Forelimb muscle (tissue), 1 donor: ENCODE measurements at places on chromosomes 7 and 10. TPM values are rescaled to one million over a fixed set of nuclear protein-coding genes. Genes with fewer than 3 reads are reported as not detected.

NPSR1 gene
- 0.38 TPM for polyA plus RNA-seq

OR2A1 gene
- polyA plus RNA-seq = 0.63 TPM

DRGX gene
- polyA plus RNA-seq = not detected

FAM25G gene
- not detected for polyA plus RNA-seq

TRIM73 gene
- 4.6 TPM for polyA plus RNA-seq

ZP3 gene
- 12.1 TPM for polyA plus RNA-seq

RADIL gene
- 2.9 TPM for polyA plus RNA-seq

TRPV5 gene
- 0.15 TPM for polyA plus RNA-seq

PRDX3 gene
- polyA plus RNA-seq = 142 TPM

PTF1A gene
- polyA plus RNA-seq = not detected

- no peak for DNase-seq
Observed at GRCh38 chr10:13970957-13971353, 359.8 kb downstream of the FRMD4A start.

- DNase-seq = no peak
Observed at GRCh38 chr10:44261710-44262455, 123.0 kb downstream of the CXCL12 start.

- DNase-seq = no peak
Observed at GRCh38 chr10:61452655-61453641, at the start of gene TMEM26. TSS of gene TMEM26 (minus strand) at chr10:61453381. CDS start at chr10:61453081, 300 bp downstream.

GRCh38 chr7:7799138-7799537, 80.7 kb upstream of the RPA3 start:
- DNase-seq = no peak

GRCh38 chr10:75430000-75430763, 1.2 kb upstream of the LRMDA start:
- no peak for DNase-seq

DNA sequence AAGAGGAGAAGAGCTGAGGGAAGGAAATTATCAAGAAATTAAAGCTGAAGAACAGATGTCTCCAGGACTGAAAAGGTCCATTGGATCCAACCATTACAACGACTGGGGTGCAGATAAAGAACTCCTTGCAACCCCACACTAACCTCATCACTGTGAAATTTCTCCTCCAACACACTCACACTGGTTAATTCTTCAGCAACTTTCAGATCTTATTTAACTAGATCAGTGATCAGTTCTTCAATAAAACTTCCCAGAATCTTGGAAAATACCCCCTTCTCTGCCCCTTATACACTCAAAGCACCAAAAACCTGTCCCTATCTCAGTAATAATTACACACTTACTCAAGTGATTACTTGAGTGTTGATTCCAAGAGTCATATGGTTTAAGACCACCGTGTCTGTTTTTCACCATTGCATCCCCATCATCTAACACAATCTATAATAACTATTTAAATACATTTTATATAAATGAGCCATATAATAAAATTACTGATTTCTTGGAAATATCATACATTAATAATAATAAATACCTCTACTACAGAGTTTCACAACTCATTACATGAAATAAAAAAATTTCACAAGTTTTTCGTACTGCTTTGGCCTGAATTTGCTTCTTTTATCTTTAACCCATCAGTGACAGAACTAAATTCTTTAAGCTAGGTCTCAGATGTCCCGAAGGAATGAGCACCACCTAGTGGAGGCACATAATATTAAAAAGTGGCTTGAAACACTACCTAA, 123.7 kb downstream of the MPP7 start:
- no peak for DNase-seq

- DNase-seq = peak; percentile 77
Observed at GRCh38 chr10:119199231-119199992, 8.0 kb upstream of the GRK5 start.

DNA sequence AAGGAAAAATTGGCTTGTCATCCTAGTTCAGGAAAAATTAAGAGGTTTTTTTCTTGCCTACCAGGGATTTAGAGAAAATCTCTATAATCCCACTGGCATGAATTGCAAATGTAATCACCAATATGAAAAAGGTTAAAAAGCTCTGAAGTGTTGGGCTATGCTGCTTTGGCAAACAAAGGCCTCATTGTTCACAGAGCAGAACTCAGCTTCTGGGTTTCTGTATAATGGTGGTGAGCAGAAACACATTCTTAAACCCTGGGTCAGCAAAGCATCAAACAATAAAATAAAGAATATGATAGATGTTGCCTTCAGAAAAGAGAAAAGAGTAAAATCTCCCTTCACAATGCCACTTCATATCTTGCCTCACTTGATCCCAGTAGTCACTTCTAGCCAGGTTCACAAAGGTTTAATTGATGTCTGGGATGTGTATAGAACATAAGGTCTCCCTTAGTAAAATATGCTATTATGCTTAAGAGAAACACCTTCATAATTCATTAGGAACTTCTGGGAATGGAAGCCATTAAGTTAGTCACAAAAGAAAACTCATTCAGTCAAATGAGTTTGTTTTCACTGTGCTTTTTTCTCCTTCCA, 1255.5 kb upstream of the PHF14 start:
- no peak for DNase-seq

DNA sequence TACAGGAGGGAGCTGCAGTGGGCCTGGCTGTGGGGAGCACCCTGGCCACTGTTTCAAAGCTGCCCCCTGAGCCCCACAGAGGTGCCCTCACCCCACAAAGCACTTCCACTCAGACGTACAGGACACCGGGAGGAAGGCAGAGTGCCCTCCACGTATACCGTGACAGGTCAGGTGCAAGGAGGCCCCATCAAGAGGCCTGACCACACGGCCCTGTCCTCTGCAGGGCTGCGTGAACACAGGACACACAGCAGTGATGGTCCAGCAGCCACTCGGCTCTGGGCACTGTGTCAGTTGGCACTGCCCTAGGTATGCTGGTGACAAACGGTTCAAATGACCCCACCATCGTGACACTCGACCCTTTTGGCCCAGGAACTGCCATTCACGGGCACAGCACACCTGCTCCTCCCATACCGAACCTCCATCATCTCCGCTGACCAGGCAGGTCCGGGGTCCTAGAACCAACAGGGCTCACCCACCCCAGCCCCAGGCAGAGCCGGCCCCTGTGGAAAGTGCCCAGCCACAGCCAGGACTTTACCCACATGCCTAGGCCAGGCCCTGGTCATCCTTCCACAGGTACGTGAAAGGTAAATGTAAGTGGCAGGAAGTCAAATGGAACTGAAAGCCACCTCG, 560.9 kb downstream of the PTPRN2 start:
- DNase-seq = no peak

- no peak for DNase-seq
Observed at GRCh38 chr7:130268463-130269317, 2.0 kb downstream of the CPA2 start.

- no peak for DNase-seq
Observed at GRCh38 chr10:26449726-26450125, 11.6 kb downstream of the APBB1IP start.

GRCh38 chr10:85100495-85100894, 772.1 kb downstream of the CCSER2 start:
- DNase-seq = no peak

DNA sequence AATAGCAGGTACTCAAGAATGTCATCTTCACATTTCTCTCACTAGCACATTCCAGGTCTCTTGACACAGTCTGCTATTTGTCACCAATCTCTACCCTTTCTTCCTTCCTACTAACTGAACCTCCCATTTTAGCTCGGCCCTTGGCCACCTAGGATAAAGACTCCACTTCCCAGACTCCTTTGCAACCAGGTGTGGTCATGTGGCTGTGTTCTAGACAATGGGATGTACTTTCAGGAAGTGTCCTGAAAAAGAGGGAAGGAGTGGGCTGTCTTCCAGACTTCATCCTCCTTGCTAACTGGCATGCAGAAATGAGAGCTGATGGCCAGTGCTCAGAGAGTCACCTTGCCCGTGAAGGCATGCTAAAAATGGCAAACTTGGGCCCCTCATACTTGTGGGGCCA, 139.2 kb downstream of the AMPH start:
- DNase-seq = no peak

DNA sequence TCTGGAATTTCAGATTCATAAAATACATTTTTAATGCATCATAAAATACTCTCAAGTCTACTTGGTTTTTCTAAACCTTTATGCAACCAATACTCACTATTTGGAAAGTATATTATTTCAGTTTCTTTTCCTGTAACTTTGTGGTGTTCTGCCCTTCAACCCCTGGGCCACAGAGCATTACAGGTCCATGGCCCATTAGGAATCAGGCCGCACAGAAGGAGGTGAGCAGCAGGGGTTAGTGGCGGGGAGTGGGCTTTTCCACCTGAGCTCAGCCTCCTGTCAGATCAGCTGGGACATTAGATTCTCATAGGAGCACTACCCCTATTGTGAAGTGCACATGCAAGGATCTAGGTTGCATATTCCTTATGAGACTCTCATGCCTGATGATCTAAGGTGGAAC, 9.7 kb downstream of the SNX13 start:
- DNase-seq = no peak

- no peak for DNase-seq
Observed at GRCh38 chr10:78868456-78868855, 200.3 kb upstream of the ZMIZ1 start.

- no peak for DNase-seq
Observed at GRCh38 chr10:110495731-110496552, 1.8 kb upstream of the DUSP5 start.

GRCh38 chr7:6675807-6676405, 30.8 kb downstream of the ZNF12 start:
- DNase-seq = no peak

DNA sequence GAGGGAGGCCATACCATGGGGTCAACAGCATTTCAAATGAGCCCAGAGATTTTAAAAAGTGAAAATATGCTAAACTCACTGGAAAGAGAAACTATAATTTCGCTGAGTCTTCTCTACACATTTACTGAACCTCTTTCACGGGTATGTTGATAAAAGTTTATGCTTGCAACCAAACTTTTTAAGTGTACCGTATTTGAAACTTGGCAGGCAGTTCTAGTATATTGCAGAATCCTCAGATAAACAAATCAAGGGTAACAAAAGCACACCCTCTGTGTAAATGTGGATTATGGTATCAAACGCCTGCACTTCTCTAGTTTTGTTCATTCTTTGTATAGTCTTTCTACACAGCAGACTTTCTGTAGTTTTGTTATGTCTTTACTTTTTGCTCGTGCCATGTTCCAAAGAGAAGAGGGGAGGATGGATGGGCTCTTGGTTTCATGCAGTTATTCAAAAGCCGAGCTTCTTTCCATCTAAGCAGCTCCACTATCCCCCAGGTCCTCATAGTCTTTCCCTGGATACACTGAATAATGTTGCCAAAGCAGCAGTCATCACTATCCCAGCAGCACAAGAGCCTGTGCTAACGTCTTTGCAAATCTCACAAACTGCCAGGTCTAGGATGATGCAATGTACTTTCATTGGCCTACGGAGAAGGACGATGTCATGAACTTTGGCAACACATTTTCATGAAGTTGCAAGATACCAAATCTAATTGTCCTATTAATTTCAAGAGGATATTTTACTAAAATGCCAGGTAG, 131.2 kb downstream of the MPP7 start:
- DNase-seq = peak; percentile 11

- DNase-seq = no peak
Observed at GRCh38 chr7:3912291-3912690, 611.2 kb downstream of the SDK1 start.

DNA sequence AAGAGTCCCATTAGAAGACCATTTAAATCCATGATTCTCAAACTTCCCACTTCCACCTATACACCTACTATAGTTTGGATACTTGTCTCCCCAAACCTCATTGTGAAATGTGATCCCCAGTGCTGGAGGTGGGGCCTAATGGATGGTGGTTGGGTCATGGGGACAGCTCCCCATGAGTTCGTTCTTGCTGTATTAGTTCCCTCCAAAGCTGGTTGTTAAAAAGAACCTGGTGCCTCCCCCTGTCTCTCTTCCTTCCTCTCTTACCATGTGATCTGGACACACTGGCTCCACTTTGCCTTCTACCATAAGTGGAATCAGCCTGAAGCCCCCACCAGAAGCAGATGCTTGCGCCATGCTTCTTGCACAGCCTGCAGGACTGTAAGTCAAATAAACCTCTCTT, 53.9 kb downstream of the WIPF3 start:
- no peak for DNase-seq

DNA sequence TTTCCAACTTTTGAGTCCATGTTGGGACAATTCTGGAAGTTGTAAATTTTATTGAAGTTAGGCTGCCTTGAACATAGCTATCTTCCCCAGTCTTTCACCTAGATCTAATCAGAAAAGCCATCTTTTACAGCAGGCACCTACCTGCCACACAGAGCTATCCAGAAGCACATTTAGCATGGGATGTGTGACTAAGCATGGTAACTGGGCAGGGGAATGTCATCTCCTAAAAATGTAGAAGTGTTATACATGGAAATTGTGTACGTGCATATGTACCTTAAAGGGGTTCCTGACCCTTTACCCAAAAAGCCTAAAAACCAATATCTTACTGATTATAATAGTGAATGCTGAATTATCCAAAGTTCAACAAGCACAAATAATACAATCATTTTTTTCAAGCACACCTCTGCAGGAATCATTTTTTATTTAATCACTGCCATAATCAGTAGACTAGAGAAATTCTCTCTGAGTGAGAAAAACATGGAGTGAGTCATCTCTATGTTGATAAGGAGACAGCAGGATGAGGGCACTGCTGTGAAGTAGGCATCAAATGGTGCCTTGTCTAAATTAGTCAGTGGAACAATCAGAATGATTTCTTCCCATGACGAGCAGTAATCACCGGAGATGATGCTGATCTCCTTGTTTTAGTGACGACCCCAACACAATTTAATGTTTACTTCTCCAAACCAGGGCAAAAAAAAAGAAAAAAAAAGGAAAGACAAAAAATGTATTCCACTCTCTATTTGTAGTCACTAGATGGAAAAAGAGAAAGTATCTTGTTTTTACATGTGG, 75.9 kb downstream of the SORBS1 start:
- no peak for DNase-seq
